ENCODE measurements at places on chromosomes 5 and 9.

DNA sequence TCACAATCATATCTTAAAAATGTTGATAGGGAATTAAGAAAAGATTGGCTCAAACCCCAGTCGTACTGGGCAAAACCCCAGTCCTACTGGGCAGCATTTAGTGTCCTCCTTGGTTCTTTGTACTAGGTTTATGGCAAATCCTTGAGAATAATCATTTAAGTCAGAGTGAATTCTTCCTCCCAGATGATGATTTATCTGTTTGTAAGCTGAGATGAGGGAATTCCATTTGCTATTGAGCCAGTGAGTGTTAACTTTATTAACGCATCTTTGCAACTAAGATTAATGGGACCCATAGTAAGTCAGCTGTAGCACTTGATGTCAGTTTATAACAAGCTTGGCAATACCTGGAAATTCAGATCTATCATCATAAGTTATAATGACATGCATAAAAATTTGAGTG lies 821.8 kb upstream of the DMAC1 start:
- DNase-seq = no peak

DNA sequence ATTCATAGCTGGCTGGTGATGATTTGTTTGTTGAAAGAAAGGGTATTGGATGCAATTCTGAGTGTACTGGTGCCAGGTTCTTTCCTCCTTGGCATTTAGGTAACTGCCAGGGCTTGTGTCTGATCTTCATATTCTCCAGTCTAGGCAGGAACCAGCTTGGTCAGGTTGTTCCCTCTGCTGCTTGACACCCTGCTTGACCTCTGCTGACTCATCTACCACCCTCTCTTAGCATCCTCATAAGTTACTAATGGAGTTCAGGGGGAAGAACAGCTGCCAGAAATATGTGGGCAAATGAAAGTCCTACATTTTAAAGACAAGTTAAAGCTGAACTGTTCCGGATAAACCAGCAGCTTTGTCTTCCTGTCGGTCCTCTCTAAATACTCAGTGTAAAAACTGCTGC lies 116.1 kb upstream of the TNC start:
- no peak for DNase-seq

DNA sequence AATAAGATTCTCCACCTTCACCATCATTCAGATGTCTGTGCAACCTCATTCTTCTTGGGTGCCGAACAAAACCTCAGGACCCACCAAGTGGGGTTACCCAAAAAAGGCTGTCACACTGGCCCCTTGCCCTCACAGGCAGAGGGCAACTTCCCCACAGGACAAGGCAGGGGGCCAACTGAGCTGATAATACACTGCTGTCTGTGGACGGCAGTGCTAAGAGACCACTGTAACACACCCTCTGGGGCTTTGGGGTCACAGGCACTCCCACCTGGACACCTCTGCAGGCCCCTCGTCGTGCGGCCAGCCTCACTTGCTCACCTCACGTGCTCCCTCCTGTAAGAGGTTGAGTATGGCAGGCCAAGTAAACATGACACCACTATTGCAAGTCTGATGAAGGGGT lies 515.8 kb upstream of the COX7C start:
- DNase-seq = no peak

DNA sequence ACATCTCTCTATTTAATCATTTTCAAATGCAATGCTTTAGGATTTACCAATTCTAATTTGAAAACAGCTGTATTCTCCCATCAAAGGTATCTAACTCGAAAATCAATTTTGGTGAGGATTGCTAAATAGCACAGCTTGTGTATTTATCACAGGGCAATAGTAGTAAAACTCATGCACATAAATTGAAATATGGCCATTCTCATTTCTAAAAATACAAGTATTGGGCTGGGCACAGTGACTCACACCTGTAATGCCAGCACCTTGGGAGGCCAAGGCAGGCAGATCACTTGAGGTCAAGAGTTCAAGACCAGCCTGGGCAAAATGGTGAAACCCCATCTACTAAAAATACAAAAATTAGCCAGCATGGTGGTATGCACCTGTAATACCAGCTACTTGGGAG lies 164.8 kb upstream of the RASA1 start:
- DNase-seq = no peak

- DNase-seq = peak; percentile 8
These were observed 363.4 kb upstream of the SLC30A5 start for GRCh38 chr5:68730220-68730978.

- no peak for DNase-seq
These were observed 1984.9 kb downstream of the EFNA5 start for GRCh38 chr5:105685884-105686283.

GRCh38 chr5:31133488-31133887 lies 60.0 kb upstream of the CDH6 start:
- DNase-seq = no peak

GRCh38 chr5:106106384-106106783 lies 1564.4 kb downstream of the EFNA5 start:
- DNase-seq = no peak

DNA sequence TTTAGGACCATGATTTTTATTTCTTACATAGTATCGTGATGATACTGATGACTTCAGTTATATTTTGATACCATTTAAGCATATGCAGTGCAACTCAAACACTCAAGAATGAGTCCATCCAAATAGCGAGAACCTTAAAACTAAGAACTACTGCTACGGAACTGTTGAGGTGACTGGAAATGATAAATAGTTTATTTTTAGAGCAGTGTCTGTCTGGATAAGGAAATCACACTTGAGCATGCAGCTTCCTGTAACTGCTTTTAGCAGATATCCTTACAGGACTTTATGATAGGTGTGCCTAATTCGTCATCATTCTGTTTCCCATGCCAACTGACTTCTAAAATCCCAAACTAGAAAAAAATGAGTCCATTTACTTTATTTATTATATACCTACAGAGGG lies 85.5 kb downstream of the ADGRV1 start:
- no peak for DNase-seq

GRCh38 chr9:133115604-133116345 lies 5.3 kb downstream of the RALGDS start:
- no peak for DNase-seq

DNA sequence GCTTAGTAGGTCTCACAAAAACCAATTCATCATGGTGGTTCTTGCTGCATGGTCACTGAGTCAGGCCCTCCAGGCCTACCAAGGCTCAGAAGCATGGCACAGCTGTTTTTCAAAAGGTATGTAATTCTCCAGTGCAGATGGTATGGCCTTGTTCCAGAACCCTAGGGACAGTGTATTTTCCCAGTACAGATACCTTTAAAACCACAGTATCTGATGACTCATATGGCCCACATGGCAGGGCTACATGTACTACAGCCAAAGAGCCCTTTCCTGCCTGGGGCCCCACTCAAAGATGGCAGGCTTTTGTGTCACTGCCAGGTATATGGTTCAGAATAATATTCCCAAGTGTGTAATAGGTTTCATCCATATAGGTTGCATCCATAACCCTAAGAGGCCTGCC lies 16.5 kb downstream of the CSF2 start:
- DNase-seq = no peak

- DNase-seq = no peak
These were observed 128.4 kb upstream of the IER5L start for GRCh38 chr9:129306318-129306973.

GRCh38 chr9:110291921-110292557 lies 35.7 kb upstream of the TXN start:
- no peak for DNase-seq
